ENCODE measurements at places on chromosomes 1 and 21.

GRCh38 chr1:59619557-59619956, 195.2 kb upstream of the HOOK1 start:
- DNase-seq, result no peak

- DNase-seq, result no peak
Measured at GRCh38 chr1:25008192-25008485, 78.1 kb upstream of the RUNX3 start.

DNA sequence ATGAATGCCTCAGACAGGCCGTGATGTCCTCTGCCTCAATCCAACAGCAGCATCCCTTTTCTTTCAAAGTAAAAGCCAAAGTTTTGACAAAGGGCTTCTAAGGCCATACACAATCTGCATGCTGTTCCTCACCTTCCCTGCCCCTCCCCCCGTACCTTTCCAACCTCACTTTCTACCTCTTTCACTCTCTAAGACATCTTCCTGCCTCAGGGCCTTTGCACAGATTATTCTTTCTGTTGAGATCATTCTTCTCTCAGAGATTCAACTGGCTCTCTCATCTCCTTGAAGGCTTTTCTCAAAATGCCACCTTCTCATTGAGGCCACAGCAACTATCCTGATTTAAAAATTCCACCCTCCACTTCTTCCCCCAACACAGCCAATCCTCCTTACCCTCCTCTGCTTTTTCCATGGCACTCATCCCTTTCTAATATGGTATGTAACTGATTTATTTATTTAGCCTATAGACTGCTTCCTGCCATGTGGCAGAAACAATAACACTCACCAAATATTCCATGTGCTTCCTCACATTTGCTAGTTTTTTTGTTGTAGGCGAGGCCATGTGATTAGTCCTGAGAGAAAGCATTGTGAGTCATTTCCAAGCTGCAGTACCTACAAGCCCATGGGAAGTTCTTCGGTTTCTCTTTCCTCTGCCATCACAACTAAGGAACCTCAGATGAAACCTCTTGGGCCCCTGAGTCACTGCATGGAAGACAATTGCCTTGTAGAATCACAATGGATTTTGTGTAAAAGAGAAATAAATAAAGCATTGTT, 58.7 kb upstream of the GADD45A start:
- no peak for DNase-seq

DNA sequence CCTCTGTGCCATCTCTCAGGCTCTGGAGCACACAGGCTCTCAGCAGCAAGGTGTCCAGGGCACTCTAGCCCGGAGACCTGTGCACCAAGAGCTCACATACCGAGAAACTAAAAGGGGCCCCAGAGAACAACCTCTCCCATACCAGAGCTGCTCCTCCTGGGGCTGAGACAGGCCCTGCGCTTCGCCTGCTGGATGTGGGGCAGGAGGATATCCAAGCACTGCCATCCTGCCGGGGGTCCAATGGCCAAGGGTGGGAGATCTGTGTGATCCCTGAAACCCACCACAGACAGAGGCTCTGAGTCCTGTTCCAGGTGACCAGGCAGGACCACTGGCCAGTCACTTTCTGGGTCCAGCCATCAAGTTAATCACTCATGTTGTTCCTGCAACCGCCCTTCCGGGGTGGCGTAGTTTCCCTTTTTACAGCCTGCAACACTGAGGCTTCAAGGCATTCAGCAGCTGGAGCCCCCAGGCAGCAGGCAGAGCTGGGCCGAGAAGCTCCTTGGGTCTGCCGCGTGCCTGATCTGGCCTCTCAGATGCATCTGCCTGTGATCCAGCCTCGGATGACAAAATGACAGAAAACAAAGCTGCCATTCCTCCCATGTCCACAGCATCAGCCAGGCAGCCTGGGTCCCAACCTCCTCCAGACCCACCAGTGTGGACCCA, 36.7 kb upstream of the ACTRT2 start:
- DNase-seq, result no peak
